Peyer's patch (tissue), 4 donors: ENCODE measurements at places on chromosomes 7 and 10.

GRCh38 chr7:42237811-42238541, 967 bp upstream of the GLI3 start:
- peak; percentile 54 for DNase-seq

- DNase-seq, result peak; percentile 95
Observed at GRCh38 chr10:80187465-80188409, 17.6 kb downstream of the ANXA11 start.

DNA sequence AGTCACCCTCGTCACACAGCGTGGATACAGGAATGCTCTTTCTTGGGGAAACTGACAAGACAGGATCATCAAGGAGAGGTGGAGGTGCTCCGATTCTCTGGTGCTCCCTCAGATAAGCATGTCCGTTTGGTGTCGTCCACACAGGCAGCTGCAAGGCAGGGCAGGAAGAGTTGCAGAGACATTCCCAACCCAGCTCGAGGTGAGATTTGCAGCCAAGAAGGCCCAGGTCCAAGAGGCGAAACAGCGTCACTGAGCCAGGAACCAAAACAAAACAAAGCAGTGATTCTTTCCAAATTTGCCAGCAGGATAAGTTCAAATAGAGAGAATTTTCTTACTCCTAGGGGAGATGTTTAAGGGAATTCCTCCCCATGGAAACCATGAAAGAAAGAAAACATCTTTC, 386.5 kb upstream of the PFKP start:
- DNase-seq, result no peak

DNA sequence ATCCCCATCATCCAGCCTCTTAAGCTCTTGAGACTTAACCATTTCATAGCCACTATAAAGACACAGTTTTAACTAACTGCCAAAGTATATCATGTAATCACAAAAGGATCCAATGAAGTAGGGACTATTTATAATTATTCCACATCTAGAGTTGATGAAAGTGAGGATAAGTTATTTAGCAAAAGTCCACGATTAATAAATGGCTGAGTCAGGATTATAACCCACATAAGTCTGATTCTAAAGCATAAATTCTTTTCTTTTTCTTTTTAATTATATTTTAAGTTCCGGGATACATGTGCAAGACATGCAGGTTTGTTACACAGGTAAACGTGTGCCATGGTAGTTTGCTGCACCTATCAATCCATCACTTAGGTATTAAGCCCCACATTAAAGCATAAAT, 166.1 kb downstream of the PPP1R3A start:
- no peak for DNase-seq

DNA sequence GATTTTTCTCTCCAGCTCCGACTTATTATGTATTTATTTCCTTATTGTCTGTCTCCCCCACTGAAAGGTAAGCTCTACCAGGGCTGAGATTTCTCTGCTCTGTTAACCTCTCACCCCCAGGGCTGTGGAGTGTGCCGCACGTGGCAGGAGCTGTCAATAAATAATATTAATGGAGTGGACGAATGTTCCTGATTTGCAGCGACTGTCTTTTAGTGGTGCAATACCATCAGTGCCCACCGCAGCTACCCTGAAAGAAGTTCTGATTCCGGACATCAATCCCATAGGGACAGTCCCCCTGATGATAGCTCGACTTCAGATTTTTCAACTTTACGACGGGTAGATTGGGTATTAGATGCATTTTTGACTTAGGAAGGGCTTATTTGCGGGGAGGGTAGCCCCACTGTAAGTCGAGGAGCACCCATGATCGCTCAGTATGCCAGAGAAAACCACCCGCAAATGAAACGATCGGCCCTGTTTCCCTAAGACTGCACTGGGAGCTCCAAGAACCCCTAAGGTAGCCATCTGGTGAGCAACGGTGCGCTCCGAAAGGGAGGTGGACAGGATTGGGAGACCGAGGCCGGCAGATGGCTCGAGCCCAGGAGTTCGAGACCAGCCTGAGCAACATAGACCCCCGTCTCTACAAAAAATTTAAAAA, 986 bp upstream of the PPP2R2D start:
- DNase-seq, result no peak

DNA sequence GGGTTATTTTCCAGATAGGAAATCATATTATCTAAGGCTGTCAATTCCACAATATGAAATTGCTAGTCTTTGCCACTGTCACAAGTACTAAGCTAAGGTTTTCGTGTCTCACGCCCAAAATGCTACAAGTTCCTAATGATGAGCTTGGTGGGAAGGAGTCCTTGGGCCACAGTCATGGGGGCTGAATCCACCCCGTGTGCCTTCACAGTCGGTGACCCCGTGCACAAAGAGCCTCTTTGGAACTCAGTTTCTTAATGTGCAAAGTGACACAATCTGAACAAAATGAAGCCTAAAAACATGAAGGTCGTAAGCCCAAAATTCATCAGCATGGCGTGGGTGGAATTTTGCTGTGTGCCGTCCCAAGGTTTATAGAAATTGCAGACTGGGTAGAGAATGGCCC, 337.0 kb upstream of the GALNT17 start:
- DNase-seq, result no peak

DNA sequence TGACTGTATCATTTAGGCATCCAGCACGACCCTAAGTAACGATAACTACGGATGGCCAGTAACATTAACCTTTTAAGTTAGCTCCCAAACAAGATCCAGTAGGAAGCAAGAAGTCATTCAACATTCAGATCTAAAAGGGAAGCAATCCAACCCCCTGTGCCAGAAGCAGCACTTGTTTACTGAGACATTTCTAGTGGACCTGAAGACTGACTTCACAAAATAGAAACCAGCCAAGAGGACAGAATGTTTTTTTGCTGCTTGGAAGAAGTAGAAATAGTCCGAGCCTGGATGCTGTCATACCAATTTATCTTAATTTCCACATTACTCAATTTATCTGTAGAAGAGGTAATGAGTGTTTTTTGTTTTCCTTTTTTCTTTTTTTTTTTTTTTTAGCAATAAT, 88.0 kb upstream of the CTTNBP2 start:
- no peak for DNase-seq

GRCh38 chr10:69848454-69848853, 46.7 kb downstream of the COL13A1 start:
- no peak for DNase-seq

DNA sequence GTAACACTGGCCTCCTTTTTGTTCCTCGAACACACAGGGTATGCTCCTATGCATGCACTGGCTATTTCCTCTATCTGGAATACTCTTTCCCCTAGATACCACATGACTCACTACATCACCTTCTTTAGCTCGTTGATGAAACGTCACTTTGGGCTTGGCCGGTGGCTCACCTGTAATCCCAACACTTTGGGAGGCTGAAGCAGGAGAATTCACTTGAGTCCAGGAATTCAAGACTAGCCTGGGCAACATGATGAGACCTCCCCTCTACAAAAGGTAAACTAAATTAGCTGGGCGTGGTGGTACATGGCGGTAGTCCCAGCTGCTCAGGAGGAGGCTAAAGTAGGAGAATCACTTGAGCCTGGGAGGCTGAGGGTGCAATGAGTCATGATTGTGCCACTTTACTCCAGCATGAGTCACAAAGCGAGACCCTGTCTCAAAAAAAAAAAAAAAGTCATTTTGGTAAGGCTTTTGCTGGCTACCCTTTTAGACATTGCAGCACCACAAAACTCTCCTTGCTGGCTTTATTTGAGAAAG, 14.5 kb downstream of the ANKIB1 start:
- no peak for DNase-seq

DNA sequence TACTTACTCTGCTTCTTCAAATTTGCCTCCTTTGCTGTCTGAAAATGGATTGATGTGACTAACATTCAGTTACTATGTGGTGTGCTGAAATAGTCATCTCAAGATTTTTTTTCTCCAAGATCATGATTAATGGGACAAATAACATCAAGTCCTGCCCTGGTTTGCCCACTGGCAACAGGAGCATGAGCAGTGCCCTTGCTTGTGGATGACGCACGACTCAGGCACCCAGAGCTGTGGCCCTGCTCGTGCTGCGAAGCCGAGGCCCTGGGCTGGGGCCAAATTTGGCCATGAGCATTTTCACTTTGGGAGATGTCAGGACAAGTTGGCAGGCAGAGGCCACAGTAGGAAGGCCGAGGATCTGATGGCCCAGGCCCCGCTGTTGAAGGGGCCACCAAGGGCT, 239.8 kb upstream of the IGFBP3 start:
- DNase-seq, result no peak

DNA sequence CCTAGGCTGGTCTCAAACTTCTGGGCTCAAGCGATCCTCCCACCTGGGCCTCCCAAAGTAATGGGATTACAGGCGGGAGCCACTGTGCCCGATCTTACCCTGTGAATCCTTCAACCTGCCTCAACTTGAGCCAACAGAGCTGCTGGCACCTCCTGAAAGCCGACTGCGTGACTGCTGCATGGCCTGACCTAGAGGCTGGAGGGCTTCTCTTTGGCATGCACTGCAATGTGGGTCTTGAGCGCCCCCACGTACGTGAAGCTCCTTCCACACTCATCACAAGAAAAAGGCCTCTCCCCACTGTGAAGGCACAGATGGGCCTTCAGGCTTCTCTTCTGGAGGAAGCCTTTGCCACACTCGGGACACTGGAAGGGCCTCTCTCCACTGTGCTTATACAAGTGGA, 12.9 kb upstream of the ZNF786 start:
- no peak for DNase-seq

DNA sequence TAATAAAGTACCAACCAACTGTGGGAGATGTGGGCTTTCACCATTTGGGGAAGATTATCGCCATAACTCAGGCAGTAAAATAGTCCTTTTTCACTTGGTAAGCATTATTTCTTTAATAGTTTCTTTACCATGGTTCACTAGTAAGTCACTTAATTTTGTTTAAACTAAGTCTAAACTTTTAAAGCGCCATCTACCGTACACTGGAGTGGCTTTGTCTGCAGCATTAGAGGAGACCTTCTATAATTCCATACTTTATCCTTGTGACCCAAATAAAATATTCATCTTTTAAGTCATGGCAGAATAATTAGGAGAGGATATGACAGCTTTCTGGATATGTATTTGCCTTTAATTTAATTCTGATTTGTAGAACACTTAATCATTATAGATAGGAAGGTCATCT, 468.0 kb downstream of the MAGI2 start:
- no peak for DNase-seq

GRCh38 chr10:30984563-30985328, 46.9 kb downstream of the ZNF438 start:
- DNase-seq, result no peak

DNA sequence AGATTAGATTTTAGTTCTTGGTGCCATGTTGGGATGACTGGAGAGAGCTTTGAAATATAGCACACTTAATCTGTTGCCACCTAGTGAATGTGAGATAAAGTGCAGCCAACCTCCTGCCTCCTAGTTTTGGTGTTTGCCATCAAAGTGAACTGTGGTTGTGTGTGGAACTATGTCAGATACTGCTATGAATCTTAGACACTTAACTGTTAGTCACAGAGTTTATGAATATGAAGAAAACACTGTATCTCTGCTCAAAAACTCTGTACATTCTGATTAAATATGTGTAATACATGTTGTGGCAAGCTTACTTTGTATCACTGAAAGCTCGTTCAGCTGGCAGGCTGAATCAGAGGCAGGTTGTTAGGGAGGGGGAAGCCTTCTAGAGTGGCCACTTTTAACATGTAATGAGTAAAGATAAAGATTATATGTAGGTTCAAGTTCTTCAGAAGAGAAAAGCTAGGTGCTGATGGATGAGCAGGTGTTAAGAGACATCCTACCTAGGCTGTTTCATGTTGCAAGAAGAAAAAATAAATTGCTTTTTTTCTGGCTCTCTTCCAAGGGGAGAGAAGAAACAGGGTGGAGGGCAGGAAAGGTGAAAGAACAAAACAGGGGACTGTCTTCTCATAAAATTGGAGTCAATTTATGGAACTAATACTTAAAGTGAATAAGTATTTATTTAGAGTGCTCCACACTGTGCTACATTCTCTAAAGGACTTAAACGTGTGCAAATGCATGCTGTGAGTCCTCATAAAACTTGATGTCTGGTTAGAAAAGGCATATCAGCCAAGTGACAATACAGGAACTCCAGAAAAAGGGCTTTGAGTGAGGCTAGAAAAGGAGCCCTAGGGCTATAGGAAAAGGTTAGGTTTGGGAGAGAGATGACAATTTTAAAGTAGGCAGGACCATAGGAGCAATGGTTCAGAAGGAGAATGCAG, 14.1 kb upstream of the LAMB1 start:
- DNase-seq, result no peak

DNA sequence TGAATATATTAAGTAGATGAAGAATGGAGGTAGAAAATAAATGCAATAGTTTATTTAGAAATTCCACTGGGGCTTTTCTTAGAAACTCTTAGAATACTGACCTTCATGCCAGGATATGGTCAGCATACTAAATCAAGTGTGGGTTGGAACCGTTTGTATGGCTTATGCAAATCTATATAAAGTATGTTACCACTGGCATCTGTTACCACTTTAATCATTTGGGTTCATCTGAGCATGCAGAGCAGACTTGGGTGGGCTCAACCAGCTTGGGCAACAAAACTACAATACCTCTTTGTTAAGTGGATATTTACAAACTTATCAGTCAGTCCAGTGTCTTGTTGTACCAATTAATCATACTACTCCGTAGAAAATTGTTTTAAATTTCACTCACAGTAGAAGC, 125.8 kb downstream of the CRPPA start:
- DNase-seq, result no peak

GRCh38 chr10:97151307-97151914, 34.3 kb downstream of the SLIT1 start:
- DNase-seq, result no peak

DNA sequence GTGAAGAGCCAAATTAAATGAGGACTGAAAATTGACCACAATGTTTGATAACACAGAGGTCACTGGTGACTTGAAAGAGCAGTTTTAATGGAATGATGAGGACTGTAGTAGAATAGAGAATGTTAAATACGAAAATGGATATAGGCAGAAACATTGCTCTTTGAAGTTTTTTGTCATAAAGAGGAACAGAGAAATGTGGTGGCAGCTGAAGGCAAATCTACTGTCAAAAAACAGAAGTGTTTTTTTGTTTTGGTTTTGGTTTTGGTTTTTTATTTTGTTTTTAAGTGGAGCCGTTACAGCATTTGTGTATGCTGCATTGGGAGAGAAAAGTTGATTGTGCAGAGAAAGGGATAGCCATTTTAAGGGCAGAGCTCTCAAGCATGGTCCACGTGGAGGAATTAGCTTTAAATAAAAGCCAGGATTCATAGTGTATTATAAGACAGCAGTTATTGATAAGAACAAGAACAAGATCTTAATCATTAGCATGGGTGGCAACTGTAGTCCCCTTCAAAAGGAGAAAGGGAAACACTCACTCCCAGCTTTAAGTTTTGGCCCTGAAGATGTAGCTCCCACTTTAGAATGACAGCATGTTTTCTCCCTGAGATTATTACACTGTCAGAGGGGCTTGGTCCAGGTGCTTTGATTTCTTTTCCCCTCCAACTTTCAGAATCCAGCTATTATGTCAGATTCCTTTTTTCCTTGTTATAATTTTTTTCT, 156.7 kb upstream of the BET1 start:
- DNase-seq, result peak; percentile 25

GRCh38 chr7:112190120-112190519, 16.1 kb downstream of the DOCK4 start:
- no peak for DNase-seq

- DNase-seq, result no peak
Observed at GRCh38 chr7:80145780-80146422, 11.3 kb downstream of the GNAI1 start.
